ENCODE measurements at places on chromosomes 4 and X.

- no peak for DNase-seq
Measured at GRCh38 chrX:3206314-3206713, 140.1 kb downstream of the MXRA5 start.

DNA sequence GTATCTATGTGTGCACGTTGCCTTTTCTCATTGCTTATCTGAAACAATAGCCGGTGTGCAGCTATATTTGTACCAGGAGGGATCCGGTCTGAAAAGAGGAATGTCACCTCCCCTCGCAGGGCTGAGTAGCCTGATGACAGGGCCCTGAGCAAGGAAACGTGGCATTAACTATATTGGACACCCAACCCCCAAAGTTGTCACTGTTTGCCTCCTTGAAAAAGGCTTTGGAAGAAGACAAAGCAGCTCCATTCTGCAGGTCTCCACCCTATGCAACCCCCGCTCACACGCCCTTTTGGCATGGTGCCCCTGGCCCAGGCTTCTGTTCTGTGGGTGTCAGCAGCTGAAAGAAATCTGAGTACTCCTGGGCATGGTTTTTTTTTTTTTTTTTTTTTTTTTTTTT is 8.2 kb downstream of the PRRG3 start:
- DNase-seq: no peak

DNA sequence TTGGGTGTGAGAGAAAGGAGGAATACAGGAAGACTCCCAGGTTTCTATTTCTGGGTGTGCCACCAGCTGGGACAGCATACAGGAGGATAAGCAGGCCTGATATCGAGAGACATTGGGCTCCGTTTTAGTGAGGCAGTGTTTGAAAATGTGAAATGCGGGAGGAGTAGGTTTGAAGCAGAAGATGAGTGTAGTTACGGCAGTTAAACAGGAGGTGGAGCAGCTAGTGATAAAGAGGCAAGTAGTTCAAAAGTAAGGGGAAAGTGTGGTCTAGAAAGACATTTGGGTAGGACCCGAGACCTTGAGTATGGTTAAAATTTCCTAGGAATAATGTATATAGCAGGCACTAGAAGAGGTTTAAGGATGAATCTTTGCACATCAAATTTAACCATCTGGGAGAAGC is 42.4 kb downstream of the DCUN1D4 start:
- peak; percentile 2 for DNase-seq

DNA sequence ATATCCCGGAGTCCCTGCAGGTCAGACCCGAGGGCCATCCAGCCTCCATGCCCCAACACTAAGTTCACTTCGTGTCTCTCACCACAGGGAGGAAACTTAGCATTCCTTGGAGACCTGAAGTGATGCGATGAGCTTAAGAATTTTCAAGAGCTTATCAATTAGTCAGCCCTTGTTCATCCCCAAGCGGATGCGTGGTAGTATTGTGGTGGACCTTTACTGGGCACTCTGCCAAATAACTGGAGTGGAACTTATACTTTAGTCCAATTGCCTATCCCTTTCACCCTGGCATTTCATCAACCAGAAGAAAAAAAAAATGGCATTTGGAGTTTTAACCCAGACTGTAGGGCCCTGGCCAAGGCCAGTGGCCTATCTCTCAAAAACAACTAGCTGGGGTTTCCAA is 137.1 kb downstream of the RELL1 start:
- peak; percentile 96 for DNase-seq

Measured in M059J (cell line).